ENCODE measurements at places on chromosomes 4 and X.

GRCh38 chrX:132489578-132490419, 961 bp upstream of the MBNL3 start:
- DNase-seq, result no peak

- no peak for DNase-seq
Measured at GRCh38 chrX:155070038-155070437, 898 bp downstream of the CMC4 start.

DNA sequence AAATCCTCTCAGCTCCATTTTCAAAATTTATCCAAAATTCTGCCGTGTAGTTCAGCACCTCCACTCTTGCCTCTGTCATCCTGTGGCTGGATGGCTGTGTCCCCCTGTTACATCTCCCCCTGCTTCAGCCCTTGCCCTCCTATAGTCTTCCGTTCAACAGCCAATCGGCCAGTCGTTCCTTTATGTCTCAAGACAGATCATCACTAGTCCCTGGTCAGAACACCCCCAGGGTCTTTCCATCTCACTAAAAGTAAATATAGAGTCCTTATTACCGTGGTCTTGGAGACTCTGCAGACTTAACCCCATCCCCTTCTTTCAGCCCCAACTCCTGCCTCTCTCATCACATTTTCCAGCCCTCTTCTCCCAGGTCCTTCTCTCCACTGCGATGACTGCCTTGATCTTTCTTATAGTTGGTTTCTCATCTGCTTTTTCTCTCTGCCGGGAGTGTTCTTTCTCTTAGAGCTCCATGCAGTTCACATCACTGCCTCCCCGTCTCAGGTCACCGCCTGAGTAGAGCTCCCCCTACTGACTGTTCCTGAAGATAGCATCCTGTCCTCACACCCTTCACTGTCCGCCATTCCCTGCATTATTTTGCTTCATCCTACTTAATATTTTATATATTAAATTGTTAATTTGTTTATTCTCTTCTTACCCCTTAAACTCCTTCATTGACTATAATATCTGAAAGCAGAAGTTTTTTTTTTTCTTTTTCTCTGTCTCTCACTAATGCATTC, 736.9 kb upstream of the MAGEB2 start:
- DNase-seq, result no peak

DNA sequence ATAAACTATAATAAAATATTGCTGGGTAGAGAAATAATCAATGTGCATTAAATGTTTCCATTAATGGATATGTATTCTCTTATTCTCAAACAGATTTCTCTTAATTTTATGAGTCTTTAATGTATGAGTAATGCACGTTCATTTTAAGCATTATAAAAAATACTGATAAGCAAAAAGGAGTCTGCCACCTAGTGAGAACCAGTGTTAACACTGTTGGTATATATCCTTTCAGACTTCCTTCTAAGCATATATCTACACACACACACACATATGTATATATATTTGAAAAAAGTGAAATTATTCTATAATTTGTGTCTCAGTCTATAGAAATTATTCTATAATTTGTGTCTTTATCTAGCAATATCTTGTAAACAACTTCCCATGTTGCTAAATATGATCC, 49.9 kb upstream of the MTMR1 start:
- no peak for DNase-seq

GRCh38 chr4:109389369-109390114, 44.1 kb upstream of the SEC24B start:
- no peak for DNase-seq

GRCh38 chrX:47573341-47574075, 8.7 kb upstream of the TIMP1 start:
- DNase-seq, result no peak

GRCh38 chr4:62683799-62684566, 1483.9 kb downstream of the ADGRL3 start:
- no peak for DNase-seq

DNA sequence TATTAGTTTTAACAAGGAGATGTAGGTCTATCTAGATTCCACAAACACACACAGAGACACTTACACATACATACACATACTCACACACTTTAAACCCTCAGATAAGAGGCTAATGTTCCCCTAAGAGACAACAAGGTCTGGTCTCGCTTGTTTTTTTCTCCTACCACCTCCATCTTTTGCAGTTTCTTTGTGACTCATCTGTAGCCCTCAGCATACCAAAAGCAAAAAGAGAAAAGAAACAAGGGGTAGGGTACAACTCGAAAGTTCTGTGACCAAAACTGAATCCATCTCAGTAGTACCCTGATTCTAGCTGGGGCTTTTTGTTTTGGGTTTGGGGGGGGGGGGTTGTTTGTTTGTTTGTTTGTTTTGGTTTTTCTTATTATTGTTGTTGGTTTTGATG, 12.2 kb upstream of the EXOSC9 start:
- DNase-seq, result no peak

GRCh38 chrX:45306794-45307193, 106.1 kb upstream of the DIPK2B start:
- no peak for DNase-seq

DNA sequence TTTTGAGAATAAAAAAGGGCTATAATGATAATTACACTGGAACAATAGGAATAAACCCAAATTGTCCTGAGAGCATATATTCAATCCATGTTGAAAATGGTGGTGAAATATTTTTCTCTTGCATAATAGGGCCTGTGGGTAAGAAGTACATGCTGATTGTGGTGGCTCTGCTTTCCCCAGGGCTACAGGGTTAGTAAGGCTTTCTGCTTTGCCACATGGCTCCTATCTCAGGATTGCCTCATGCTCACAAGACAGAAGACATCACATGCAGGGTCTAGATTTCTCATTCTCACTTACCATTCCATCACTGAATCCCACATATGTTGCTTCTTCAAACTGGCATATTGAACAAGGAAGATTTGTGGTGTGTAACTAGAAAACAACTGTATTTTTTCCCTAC, 12.4 kb upstream of the VEGFC start:
- no peak for DNase-seq

DNA sequence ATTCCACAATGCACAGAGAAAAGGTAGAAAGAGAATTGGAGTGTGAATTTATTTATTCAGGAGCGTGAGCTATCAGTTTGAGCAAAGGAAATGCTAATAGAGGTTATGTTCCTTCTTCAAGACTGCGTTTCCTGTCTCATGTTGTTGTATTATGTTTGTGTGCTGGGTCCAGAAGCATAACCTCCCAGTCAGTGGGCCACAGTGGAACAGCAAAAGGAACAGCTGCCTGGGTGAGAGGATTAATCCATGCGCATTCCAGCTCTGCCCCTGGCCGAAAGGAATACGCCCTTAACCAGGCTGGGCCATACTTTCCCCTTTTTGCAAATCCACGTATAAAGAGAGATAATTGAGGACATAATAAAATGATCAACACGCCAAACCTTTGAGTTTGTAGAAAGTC, 32.4 kb upstream of the ARX start:
- no peak for DNase-seq

GRCh38 chrX:74465424-74465823, 44.1 kb downstream of the SLC16A2 start:
- no peak for DNase-seq

- no peak for DNase-seq
Measured at GRCh38 chr4:12519426-12519825, 964.7 kb downstream of the RAB28 start.

- no peak for DNase-seq
Measured at GRCh38 chr4:147927377-147928137, 195.7 kb downstream of the ARHGAP10 start.

DNA sequence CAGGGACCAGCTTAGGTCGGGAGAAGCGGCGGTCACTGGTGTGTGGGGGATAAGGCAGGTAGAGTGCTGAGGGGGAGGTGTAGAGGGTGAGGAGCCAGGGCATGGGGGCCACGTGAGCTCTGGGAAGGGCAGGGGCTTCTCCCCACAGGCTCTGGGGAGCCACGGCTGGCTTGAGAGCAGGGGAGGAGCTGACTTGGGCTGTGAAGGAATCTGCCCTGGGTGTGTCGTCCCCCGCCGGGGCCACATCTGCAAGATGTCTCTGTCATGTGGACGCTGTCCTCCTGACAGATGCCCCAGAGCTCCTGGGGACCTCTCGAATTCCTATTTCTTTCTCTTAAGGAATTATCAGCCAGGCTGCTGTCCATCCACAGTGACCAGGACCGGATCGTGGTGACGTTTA, 15.0 kb downstream of the SH3TC1 start:
- no peak for DNase-seq

DNA sequence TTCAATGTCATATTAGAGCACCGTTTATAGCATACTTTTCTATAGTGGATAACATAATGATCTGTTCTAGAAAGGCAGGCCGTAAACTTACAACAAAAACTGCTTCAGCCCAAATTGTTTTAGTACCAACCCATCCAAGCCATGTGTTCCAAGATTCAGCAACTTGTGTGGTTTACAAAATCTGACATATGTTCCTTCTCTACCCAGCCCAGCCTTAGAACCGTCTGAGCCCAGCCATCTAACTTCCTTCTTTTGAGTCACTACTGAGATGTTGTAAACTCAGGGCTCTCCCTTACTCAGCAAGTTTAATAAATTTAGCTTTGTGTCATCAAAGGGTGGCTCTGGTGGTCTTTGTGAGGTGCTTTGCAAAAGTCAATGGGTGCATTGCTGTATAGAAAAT, 32.4 kb upstream of the REPS2 start:
- DNase-seq, result no peak

GRCh38 chr4:38765382-38765781, 17.4 kb downstream of the TLR10 start:
- DNase-seq, result no peak

DNA sequence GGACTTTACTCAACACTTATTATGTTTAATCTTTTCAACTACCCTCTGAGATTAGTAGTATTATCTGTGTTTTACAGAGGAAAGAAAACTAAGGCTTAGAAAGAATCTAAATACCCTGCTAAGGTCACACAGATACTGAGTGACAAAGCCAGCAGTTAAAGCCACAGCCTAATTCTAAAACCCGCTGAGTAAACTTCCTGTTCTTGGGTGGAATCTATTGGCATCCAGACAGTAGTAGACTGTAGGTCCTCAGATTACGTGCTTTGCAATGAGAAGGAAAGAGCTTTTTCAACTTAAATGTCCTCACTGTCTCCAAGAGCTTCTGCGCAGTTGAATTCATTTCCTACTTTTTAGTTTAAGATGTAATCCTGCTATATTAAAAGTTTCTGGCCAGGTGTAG, 126.0 kb downstream of the TENM3 start:
- no peak for DNase-seq

- peak; percentile 81 for DNase-seq
Measured at GRCh38 chr4:2733001-2733843, 22.9 kb downstream of the TNIP2 start.

DNA sequence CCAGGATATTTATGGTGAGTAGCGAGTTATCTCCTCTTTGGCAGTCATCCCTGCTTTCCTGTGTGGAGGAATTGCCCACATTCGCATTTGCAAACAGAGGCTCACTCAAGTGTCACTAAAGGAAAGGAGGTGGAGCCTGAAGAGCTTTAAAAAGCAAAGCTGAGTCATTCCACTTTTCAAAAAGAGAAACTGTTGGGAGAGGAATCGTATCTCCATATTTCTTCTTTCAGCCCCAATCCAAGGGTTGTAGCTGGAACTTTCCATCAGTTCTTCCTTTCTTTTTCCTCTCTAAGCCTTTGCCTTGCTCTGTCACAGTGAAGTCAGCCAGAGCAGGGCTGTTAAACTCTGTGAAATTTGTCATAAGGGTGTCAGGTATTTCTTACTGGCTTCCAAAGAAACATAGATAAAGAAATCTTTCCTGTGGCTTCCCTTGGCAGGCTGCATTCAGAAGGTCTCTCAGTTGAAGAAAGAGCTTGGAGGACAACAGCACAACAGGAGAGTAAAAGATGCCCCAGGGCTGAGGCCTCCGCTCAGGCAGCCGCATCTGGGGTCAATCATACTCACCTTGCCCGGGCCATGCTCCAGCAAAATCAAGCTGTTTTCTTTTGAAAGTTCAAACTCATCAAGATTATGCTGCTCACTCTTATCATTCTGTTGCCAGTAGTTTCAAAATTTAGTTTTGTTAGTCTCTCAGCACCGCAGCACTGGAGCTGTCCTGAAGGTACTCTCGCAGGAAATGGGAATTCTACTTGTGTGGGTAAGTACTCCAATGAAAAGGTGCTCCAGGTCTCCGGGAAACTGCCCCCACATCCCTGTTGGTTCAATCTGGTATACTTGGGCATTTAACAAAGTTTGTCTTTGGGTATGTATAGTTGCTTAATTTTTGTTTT, at the start of gene EGF:
Gene EGF, plus strand, starts transcription at position 178 of the 890 bp plus-strand sequence. Its CDS starts 453 bp downstream, at position 631.
- no peak for DNase-seq

- no peak for DNase-seq
Measured at GRCh38 chrX:135328421-135329005, 19.2 kb downstream of the ETDC start.

DNA sequence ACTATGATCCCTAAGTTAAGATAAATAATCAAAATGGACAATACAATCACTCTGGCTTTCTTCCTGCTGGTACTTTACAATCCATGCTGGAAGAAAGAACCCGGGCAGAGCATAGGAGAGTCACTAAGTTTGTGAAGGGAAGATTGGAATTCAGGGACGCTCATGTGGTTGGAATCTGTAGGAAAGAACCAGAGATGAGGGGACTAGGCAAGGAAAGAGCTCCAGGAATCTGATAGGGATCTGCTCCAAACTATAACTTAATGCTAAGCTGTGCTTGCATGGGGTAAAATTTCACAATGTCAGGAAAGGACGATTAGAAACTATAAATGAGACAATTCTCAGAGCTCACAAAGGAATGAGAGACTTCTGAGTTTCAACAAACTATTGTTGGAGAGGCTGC, 167.5 kb downstream of the ADGRA3 start:
- no peak for DNase-seq

DNA sequence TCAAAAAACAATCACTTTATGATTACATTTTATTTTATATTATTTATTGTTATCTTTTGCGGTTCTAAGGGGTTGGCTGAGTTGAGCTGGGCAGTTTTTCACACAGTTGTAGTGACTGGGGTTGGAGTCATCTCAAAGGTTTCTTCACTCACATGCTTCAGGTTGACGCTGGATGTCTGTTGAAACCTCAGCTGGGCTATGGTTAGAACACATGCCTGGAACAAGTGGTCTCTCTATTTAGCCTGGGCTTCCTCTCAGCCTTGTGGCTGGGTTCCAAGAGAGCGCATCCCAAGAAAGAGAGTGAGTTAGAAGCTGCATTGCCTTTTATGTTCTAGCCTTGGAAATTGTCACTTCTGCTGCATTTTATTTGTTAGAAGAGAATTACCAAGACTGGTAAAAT, 87.4 kb downstream of the CBLL2 start:
- no peak for DNase-seq

DNA sequence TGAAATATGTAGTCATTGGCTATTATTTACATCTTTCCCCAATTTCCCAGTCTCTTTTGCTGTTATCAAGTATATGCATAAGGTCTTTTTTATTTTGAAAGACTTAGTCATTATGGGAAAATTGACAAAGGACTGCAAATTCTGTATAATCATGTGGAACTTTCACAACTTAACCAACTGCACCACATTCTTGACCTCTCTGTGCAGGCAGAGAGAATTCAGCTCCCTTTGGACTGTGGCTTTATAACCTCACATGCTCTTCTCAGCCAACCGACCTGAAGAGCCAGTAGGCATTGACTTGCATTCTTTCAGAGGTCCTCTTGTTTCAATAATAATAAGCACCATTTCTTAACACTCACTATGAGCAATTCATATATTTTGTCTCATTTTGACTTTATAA, 66.9 kb downstream of the ANXA3 start:
- DNase-seq, result no peak

GRCh38 chrX:72394518-72395170, 88.9 kb upstream of the CITED1 start:
- DNase-seq, result no peak

GRCh38 chr4:47465004-47465403, 1.5 kb upstream of the COMMD8 start:
- no peak for DNase-seq
